ENCODE measurements at places on chromosomes 4 and X. TPM values are rescaled to one million over a fixed set of nuclear protein-coding genes. Genes with fewer than 3 reads are reported as not detected.

Gene PARM1
- total RNA-seq, result not detected

Gene IL1RAPL1
- total RNA-seq, result 0.38 TPM

Gene XG
- total RNA-seq, result 16.3 TPM

Gene OPHN1
- 4.5 TPM for total RNA-seq

Gene RHOXF2
- not detected for total RNA-seq

GRCh38 chr4:144820728-144821085 is 174.8 kb downstream of the HHIP start:
- H3K4me3 ChIP-seq, result no peak overlapping the region
- H3K36me3 ChIP-seq, result no peaks in the 10 kb centered on the region
- 0 out of 2 replicates have a peak, but pooled peaks cover 10% of the 10 kb centered on the region for H3K4me1 ChIP-seq
- H3K27me3 ChIP-seq, result peaks cover 13% of the 10 kb centered on the region
- peak; percentile 45 for DNase-seq

GRCh38 chr4:140353786-140354185 is 19.7 kb upstream of the SCOC start:
- peaks cover 16% of the 10 kb centered on the region for H3K27me3 ChIP-seq
- no peaks in the 10 kb centered on the region for H3K4me1 ChIP-seq
- no peak overlapping the region for H3K27ac ChIP-seq
- H3K36me3 ChIP-seq, result no peaks in the 10 kb centered on the region

GRCh38 chr4:119313237-119313636 is 8.7 kb downstream of the FABP2 start:
- peaks cover 15% of the 10 kb centered on the region for H3K4me1 ChIP-seq
- H3K27me3 ChIP-seq, result no peaks in the 10 kb centered on the region

- H3K27me3 ChIP-seq, result no peaks in the 10 kb centered on the region
- no peak overlapping the region for H3K27ac ChIP-seq
- H3K4me3 ChIP-seq, result no peak overlapping the region
- H3K36me3 ChIP-seq, result no peaks in the 10 kb centered on the region
- H3K4me1 ChIP-seq, result no peaks in the 10 kb centered on the region
These were observed 408.7 kb upstream of the ZFP42 start for GRCh38 chr4:187586892-187587291.

GRCh38 chrX:14698790-14699189 is 169.5 kb downstream of the GLRA2 start:
- no peaks in the 10 kb centered on the region for H3K36me3 ChIP-seq
- no peak overlapping the region for H3K27ac ChIP-seq
- no peaks in the 10 kb centered on the region for H3K27me3 ChIP-seq
- 0 out of 2 replicates have a peak, but pooled peaks cover 3% of the 10 kb centered on the region for H3K4me1 ChIP-seq
- DNase-seq, result no peak

- no peaks in the 10 kb centered on the region for H3K4me1 ChIP-seq
- no peaks in the 10 kb centered on the region for H3K27me3 ChIP-seq
- no peak overlapping the region for H3K4me3 ChIP-seq
- H3K36me3 ChIP-seq, result no peaks in the 10 kb centered on the region
These were observed 157.4 kb downstream of the HS3ST1 start for GRCh38 chr4:11271263-11271662.

DNA sequence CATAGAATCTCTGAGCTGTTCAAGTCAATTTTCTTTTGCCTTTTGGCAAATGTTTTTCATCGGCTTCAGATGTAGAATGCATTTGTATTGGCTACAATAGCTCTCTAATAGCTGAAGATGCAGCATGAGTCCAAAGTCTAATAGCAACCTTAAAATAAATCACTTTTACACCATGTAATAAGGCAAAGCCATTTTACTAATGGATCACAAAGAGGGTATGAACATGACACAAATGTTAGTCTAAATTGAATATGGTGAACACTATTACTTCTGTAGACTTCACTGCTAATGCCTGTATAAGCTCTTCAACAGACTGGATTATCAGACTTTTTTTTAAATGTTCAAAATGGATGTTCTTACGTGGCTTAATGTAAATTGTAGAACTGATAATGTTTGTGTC is 645.3 kb downstream of the TLL1 start:
- no peak for DNase-seq
- no peak overlapping the region for H3K4me3 ChIP-seq
- H3K4me1 ChIP-seq, result no peaks in the 10 kb centered on the region
- no peaks in the 10 kb centered on the region for H3K27me3 ChIP-seq
- no peaks in the 10 kb centered on the region for H3K36me3 ChIP-seq

DNA sequence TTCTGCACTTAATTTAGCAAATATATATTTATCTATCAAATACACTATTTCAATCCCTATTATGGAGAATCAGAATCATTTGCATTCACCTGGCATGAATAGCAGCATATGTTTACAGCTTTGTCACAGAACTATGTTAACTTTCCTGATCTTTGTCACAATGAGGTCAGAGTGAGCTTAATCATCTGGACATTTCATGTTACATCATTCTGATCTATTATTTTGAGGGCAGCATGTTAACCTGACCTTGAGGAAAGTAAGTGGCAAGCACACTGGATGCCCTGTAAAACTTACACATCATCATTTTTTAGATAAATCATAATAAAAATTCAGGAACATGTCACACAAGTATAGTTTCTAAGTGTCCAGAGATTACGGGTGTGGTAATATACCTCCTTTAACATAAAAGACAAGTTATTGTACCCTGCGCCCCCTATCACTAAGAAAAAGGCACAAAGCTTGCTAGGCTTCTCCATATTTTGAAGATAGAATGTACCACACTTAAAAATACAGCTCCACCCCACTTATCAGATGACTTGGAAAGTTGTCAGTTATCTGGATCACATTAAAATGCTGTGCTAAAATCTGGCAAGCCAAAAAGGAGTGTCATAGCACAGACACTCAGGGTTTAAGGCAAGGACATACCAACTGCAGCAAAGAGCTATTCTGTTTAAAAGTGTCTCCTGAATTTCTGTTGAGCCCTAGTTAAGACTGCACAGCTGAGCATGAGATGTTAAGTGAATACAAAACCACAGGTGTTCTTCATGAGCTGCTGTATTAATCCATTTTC is 182.7 kb upstream of the FAT4 start:
- H3K27me3 ChIP-seq, result no peaks in the 10 kb centered on the region
- DNase-seq, result peak; percentile 47
- no peaks in the 10 kb centered on the region for H3K36me3 ChIP-seq
- 0 out of 2 replicates have a peak, but pooled peaks cover 5% of the 10 kb centered on the region for H3K4me1 ChIP-seq
- H3K4me3 ChIP-seq, result no peak overlapping the region

Data from GM23248 (cell line).